Urinary bladder (tissue), 4 donors: ENCODE measurements at places on chromosomes 6 and 20.

DNA sequence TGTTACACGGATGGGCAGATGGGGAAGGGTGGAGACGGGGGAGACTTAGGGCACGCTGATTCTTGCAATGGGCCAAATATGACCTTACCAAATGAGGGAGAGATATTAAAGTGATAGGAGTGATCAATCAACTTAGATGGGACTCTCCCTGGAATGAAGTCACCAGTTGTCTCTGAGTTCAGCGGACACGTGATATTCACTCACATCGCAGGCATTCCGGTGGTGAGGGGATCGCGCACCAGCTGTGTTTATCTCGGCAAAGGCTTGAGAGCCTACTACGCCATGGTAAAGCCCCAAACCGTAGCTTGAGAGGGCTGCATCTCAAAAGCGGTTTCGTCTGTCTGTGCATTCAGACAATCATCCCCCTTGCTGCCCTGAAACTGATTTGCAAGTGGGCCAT, 5.5 kb downstream of the BMP7 start:
- no peak for DNase-seq

GRCh38 chr6:27882624-27883023, 29.6 kb downstream of the OR2B2 start:
- DNase-seq: no peak

GRCh38 chr6:148925701-148926100, 178.9 kb downstream of the UST start:
- DNase-seq: no peak

GRCh38 chr6:33980176-33981175, 165.4 kb downstream of the GRM4 start:
- DNase-seq: no peak

GRCh38 chr6:41073203-41073967, 611 bp downstream of the NFYA start:
- peak; percentile 62 for DNase-seq
